Iris pigment epithelial cell (primary cell): ENCODE measurements at places on chromosomes 16 and 17.

GRCh38 chr17:43171586-43172487, 823 bp downstream of the NBR1 start:
- peak; percentile 95 for DNase-seq

- DNase-seq = no peak
Observed at GRCh38 chr17:63291258-63291657, 154.8 kb downstream of the CYB561 start.

- DNase-seq = peak; percentile 8
Observed at GRCh38 chr16:58515871-58516767, 802 bp downstream of the SETD6 start.

DNA sequence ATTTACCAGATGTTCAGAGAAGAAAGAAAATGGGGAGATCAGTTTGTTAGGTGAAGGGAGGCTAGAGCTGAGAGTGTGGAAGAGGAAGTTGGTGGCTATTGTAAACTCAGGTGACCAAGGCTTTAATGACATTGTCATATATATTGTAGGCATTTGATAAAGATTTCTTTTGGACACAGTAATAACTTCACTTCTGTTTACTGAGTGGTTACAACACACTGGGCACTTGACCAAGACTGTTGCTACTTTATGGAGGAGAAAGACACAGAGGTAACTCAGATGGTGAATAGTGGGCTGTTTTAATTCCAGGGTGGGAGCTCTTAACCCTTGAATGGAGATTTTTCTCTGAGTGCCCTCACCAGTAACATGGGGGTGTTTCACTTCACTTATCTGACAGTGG, 46.0 kb downstream of the TNRC6A start:
- peak; percentile 67 for DNase-seq

GRCh38 chr17:39640591-39641031, 3.7 kb downstream of the STARD3 start:
- DNase-seq = no peak

- DNase-seq = no peak
Observed at GRCh38 chr17:66491213-66491612, 188.8 kb downstream of the PRKCA start.

GRCh38 chr16:11585460-11586377, 1.0 kb downstream of the LITAF start:
- DNase-seq = no peak

DNA sequence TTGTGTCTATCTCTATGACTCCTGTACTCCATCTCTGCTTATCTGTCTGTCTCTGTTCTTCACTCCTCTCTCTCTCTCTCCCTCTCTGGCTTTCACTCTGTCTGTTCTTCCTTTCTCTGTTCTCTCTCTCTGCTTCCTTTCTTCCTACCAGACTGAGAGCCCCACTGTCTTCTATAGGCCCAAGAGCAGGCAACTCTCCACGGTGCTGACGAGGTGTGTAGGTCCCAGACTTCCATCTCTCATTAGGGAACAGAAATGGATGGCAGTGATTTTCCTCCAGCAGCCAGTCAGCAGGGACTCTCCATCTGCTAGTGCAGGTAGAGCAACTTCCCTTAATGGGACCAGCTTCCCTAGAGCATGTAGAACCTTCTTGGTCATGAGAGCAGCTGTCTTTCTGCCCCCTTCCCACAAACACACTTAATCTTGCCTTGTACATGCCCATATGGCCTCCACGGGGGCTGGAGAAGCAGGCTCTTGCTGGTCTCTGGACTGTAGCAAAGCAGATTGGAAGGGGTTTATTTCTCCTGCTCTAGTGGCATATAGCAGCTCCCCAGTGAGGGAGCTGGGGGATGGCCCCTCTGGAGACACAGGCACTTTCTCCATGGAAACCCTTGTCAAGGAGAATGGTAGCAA, 47.8 kb upstream of the NLRP1 start:
- DNase-seq = no peak

GRCh38 chr16:70630960-70631745, 15.2 kb upstream of the IL34 start:
- no peak for DNase-seq
